Stimulated activated CD8-positive, alpha-beta memory T cell treated with anti-CD3 and anti-CD28 coated beads, Interleukin-7, amount 100 ng/mL, for 1 hour (primary cell): ENCODE measurements at places on chromosomes 7 and 10.

- DNase-seq = no peak
Measured at GRCh38 chr7:133676805-133677370, 424.0 kb downstream of the EXOC4 start.

DNA sequence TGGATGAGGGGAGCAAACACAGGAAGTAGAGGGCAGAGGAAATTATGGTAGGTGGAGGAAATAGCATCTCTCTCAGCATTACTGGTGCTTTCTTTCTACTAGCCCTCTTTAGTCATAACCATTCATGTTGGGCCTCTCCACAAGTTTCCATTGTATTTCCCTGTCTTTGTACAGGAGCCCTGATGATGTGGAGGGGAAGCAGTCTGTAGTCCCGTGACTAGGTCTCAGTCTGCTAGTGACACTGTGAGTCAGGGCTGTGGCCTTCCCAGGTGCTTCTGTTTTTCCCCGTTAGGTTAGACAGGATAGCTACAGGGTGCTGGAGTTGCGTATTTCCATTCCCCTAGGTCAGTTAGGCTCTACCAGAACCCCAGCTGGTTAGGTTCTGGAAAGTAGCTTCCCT is 82.9 kb upstream of the NAMPT start:
- no peak for DNase-seq

DNA sequence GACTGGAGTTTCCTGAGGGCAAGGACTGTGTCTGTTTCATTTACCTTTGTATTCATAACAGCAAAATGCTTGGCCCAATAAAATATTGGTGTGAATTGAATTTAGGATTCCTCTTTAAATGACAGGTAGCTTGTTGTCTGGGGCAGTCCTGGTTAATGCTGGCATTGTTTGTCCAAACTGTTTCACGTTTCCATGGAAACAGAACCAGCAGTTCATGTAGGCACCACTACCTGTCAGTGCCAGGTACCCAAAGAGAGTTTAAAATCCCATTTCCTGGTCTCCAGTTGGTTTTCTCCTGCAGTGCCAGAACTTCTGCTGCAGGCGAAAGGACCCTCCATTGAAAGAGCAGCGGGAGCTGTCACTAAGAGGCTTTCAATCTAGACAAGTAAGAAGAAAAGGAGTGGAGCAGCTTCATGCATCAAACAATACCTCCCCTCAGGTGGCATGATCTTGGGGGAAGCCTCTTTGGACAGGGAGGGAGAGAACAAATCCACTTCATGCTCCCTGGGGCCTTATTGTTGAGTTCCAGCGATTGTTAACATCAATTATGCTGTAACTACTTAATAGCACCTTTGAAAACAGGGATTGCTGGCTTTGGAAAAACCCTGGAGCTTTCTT is 109.6 kb downstream of the KIF20B start:
- no peak for DNase-seq

- DNase-seq = no peak
Measured at GRCh38 chr7:151148319-151149259, 18.9 kb downstream of the GBX1 start.

GRCh38 chr7:86950360-86950759 is 109.1 kb downstream of the ELAPOR2 start:
- DNase-seq = no peak

GRCh38 chr10:100811752-100812750 is 66.7 kb downstream of the PAX2 start:
- DNase-seq = no peak

DNA sequence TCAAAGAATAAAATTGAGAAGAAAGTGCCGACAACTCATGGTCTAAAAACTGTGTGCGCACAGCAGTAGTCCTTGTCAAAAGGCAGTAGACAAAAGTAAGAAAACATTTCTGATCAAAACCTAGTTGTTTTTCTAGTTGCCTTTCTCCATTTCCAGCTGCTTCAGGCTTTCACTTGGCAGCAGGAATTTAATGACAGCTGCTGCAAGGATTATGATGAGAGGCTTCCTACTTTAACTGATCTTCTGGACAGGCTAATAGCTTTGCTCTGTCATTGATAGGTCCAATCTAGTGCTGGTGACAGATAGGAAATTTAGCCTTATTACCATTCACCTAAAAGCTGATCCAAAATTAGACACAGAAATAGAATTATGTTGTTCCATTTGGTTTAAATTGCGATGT is 110.7 kb upstream of the SEMA3C start:
- no peak for DNase-seq

DNA sequence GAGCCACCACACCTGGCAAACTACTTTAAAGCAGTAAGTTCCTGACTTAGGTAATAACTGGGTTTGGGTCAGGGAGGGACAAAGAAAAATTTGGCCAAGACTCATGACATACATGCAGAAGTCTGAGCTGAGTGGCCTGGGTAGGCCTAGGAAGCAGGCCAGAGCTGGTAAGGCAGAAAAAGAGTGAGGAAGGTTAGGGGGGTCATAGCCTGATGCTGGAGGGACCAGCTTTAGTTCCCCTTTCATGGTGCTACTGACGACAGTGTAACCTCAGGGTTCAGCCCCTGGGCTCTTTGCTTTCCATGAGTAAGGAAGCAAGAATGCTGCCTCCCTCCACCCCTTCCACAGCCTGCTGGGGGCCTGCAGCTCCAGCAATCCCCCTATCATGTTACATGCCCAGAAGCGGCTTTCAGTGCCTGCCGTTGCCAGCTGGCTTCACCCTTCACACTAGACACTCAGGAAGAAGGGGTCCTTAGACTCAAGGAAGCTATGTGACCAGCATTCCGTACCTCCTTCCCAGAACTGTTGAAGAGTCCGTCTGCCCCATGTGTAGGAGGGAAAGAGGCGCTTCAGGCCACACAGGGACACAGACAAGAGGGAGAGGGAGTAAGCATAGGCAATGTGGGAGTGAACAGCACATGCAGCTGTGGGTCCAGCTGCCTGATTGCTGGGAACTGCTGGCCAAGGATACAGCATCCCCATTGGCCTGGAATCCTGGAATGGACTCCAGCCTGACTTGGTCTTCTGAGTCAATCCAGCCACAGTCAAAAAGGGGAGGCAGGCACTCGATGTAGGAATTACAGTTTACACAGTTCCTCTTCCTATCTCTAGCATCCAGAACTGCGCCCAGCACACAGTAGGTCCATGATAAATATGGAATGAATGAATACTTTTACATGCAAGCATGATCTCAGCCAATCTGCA is 4.1 kb upstream of the PLAU start:
- no peak for DNase-seq

DNA sequence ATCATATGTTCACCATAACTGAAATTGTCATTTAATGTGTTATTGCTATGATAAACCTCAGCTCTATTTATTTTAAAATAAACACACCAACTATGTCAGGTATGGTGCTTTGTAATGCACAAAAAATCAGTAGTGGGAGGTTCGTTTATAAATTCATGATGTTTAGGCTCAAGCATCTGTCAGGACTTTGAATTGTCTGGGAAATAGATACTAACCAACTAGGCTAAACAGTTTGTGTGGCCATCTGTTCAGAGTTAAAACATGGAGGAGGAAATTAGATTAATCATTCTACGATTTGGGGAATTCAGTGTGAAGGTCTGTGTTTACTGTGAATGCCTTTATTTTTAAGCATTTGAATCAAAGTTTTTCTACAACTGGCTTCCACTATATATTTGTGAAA is 212.6 kb upstream of the FZD8 start:
- DNase-seq = no peak

DNA sequence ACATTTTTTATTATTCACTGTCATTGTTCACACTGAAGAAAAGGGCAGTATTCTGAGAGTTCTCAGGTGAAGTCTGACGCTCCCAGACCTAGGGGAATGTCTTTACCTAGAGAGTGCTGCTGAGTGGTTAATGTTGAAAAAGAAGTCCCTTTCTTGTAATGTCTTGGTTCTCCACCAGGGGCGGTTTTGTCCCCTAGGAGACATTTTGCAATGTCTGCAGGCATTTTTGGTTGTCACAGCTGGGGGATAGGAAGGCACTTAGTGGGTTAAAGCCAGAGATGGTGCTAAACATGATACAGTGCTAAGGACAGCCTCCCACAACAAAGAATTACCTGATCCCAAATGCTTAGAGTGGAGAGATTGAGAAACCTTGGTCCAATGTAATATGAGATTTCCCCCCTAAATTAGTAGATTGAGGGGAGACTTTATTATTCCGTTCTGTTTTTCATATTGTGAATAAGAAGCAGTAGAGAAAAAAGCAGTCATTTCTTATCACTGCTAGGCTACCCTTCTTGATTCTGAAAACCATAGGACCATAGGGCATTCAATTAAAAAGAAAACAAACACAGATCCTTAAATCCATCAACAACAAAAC is 13.1 kb downstream of the UMAD1 start:
- no peak for DNase-seq

GRCh38 chr10:29535778-29536453 is 98.9 kb downstream of the SVIL start:
- no peak for DNase-seq

DNA sequence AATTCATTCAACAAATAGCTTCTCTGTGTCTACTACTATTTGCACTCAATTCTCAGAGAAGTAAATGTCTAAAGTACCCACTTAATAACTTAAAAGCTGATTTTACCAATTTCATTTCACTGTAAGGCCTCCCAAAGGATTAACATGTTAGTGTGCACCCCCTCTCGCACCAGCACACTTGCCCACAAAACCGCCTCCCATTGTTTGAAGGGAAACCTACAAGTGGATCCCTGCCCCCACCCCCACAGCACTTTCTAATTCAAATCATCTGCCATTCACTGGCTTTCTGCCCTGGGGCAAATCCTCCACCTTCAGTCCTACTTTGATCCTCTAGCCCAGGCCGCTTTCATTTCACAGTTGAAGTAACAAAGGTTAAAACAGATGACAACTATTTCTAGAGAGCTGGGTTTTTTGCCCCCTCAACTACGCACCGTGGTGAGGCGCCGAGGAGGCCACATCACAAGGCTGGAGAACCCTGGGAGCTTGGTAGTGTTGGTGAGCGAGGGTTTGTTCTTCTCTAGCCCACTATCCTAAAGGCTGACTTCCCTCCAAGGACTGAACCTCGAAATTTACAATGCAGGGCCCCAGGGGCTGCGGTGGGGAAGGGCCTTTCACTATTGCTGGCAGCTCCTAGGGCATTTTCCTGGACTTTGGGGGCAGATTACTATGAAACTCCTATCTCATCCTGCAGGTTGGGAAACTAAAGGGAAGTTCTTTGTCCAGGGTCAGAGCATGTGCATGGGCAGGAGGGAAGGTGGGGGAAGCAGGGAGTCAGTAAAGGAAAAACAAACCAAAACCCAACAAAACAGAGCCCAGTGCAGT is 517.4 kb upstream of the ZMIZ1 start:
- no peak for DNase-seq

- no peak for DNase-seq
Measured at GRCh38 chr10:132484922-132485321, 52.7 kb upstream of the INPP5A start.

DNA sequence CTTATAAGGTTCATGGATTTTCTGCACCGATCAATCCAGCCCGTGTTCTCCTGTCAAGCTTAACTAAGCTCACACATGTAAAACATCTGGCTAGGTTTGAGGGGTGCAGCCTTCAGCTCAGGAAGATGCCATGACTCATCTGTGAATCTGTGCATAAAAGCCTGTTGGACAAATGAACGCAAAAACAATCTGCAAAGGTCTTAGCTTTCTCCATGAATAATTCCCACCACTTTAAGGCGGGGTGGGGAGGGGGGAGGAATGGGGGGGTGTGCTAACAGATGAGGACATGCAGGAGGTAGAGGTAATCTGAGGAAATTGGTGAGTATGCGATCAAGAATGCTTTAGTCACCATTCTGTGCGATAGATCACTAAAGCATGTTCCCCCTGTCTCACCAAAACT is 4.8 kb downstream of the DOCK4 start:
- no peak for DNase-seq

- DNase-seq = no peak
Measured at GRCh38 chr7:37825038-37825437, 23.4 kb upstream of the NME8 start.

DNA sequence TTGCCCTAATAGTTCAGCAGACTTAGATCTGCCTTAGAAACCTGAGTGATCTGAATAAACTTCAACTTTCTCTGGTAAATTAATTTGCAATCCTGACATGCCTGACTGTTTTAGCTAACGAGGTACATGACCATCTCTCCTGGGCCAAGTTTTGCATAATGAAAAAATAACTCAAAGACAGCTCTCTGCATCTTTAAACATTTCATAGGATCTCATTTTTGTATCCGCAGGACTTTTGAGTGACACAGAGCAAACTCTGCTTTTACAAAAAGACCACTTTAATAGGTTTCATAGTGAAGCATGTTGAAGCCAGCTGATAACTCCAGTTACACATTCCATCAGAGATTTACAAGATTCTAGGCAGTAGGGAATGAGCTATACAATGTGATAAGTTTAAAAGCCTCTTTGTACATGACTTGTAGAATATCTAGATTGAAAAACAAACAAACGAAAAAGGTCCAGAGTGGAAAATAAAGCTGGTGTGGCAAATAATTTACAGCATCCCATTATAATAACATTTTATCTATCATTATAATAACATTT is 2.1 kb downstream of the PRKG1 start:
- DNase-seq = no peak

- DNase-seq = no peak
Measured at GRCh38 chr10:43282881-43283280, 16.0 kb upstream of the RASGEF1A start.

DNA sequence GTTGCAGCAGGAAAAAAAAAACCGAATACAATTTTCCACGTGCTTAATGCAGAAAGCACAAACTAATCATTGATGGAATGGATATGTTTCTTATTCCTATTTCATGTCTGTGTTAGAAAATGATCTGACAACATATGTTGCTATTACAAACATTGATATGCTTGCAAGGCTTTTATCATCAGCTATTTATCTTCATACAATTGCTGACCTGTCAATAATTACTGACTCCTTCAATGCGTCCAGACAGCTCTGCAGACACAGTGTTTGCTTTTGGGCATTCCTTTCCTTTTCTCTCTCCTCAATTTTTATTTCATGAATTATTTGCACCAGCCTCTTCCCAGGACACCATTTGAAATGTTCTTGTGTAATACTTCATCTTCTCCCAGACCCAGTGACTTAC is 246.2 kb downstream of the SEC23IP start:
- no peak for DNase-seq

- no peak for DNase-seq
Measured at GRCh38 chr7:55556492-55556891, 15.8 kb downstream of the VOPP1 start.

DNA sequence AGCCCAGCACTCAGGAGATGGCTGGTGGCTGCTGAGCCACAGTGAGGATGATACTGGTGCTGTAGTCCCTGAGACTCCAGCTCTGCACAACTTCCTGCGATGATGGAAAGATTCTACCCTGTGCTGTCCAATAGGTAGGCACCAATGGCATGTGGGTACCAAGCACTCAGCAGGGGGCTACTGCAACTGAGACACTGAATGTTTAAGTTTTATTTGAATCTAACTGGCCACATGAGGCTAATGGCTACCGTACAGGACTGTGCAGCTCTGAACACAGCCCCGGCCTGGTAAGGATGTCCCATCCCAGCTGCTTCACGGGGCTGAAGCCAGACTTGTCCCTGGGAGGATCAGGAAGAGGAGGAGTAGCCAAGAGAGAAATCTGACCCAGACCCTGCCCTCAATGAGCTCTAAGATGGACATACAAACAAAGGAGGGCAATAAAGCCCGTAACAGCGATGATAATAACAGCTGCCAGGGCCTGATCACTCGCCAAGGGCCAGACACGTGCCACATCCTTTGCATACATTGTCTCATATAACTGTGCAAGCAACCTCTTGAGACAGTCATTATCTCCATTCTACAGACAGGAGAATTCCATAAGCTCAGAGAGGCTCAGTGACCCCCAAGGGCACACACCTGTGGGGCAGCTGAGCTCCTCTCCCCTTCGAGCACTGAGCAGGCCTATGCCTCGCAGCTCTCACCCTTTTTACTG is 3.8 kb downstream of the GPRIN2 start:
- DNase-seq = no peak
